ENCODE measurements at places on chromosomes 3 and 15.

DNA sequence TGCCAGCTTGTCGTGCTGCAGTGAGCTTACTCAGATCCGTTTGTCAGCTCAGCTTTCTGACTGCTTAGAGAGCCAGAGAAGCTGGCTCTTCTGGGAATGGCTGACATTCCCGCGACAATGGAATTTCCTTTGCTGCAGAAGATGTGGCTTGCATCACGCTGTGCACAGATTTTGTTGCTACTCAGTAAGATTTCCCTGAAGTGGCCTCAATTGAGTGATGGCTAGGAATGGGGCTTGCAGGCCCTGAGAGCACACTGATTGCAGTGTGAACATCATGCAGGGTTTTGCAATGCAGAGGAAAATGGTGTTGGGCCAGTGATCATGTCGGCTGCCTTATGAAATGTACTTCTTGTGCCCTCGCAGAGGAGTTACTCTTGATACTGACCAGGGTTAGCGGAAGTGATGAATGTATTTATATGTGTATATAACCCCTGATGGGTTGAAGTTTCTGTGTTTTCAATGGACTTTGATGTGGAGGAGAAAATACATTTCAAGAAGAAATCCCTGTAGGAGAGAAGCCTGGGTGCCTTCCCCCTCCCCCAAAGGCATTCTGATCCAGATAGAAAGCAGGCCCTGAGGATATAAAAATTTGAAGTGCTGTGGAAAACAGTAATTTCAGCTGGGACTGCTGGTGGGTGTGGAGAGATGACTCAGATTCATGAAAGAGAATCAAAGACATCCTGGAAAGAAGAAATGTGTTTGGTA, 102.5 kb upstream of the PDZRN3 start:
- DNase-seq, result no peak

GRCh38 chr3:8875836-8876235, 87.4 kb downstream of the RAD18 start:
- DNase-seq, result no peak

DNA sequence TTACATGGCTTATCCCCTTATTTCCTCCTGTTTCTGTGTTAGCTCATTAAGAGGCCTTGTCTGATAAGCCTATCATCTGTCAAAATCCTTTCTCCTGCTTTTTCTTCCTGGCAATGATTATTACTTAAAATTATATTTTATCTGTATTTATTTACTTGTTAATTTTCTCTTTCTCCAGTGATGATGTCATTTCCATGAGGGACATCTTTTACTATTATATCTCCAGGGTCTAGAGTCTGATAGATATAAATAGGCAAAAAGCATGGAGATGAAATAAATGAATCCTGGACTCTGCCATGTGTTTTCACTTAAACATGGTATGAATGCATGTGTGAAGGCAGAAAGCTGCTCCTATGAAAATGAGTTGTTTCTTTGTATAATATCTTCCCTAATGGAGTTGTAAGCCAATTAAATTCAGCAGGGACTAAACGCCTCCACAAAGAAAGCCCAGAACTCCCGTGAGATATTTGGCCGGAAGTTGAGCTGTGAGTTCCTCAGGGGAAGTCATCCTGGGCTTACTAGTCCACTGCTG, 375.2 kb downstream of the TUSC7 start:
- no peak for DNase-seq

DNA sequence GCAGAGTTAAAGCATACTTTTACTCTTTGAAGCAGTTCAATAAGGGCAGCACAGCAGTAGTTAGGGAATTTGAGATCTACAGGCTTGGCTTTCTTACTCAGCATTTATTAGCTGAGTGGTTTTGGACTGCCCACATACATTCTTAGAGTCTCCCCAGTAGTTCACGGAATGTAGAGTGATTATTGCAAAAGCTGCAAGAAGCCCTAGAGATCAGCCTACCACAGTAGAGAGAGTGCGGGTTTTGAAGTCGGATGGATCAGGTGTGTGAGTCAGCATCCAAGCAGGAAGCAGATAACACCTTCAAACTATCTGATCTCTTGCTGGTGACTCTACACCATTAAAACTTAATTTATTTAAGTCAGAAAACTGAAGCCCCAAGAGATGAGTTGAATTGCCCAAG, 171.9 kb downstream of the SYNPR start:
- no peak for DNase-seq

DNA sequence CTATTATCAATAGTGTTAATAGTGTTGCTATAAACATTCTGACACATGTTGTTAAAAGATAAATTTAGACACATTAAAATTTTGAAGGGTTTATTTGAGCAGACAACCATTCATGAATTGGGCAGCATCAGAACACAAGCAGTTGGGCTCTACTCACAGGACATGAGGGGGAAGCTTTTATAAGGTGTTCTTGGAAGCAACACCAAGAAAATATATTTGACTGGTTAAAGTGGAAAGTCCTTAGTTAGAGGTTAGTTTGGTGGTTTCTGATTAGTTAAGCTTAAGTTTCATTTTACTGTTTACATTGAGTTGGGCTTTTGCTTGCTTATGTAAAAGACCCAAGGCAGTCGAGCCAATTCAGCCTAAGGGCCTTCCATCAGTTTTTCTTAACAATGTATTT, 220.7 kb downstream of the CD47 start:
- no peak for DNase-seq

GRCh38 chr3:188207941-188208515, 54.1 kb downstream of the LPP start:
- no peak for DNase-seq

DNA sequence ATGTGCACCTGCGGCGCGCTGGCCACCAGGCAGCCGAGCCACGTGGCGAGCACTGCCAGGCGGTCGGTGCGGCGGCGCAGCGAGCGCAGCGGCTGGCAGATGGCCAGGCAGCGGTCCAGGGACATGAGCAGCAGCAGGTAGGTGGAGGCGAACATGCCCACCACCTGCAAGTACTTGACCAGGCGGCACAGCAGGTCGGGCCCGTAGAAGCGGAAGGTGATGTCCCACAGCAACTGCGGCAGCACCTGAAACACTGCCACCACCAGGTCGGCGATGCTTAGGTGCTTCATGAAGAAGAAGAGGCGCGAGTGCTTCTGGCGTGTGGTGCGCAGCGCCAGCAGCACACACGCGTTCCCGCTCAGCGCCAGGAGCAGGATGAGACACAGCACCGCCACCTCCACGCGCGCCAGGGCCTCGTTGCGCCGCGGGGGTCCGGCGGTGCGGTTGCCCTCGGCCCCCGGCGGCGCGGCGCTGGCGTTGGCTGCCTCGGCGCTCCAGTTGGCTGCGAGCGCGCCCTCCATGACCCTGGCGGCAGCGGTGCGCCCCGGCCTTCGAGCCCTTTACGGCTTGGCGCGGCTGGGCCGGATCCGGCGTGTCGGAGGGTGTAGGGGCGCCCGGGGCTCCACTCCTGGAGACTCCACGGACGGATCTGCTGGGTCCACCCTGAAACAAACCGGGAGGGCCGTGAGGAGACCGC, 1.6 kb downstream of the OXTR start:
- DNase-seq, result peak; percentile 59

DNA sequence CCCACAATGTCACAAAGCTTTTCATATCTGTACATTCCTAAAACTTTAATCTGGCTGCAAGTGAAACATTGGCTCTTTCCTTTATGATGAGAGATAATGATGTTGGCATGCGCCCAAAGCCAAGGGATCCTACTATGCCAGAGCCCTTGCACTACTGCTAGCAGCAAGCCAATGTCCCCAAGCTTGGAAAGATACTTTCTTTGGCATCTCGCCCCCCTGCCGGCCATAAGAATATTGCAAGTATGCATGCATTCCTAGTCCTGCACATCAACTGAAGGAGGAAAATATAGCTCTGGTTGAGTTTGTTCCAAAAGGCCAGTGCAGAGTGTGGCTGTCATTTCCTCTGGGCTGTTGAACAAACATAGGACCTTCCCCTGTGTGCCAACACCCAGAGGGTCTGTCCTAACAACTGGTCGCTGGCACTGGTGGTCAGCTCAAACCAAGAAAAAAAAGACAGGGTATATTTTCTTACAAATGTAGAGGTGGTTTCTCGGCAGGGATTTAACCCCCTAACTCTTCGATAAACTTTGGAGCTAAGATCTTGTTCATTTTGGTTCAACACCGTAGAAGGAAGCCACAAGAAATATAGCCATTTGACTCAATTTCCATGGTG, 120.9 kb upstream of the ZBED2 start:
- no peak for DNase-seq

- DNase-seq, result no peak
These were observed 3.7 kb upstream of the PLXNB1 start for GRCh38 chr3:48433472-48434118.

- DNase-seq, result no peak
These were observed 33.5 kb downstream of the TKT start for GRCh38 chr3:53222183-53222901.

- DNase-seq, result no peak
These were observed 123.9 kb downstream of the FOXB1 start for GRCh38 chr15:60128000-60128376.

- no peak for DNase-seq
These were observed 35.8 kb downstream of the ANAPC13 start for GRCh38 chr3:134449951-134450350.

- DNase-seq, result no peak
These were observed 57.3 kb upstream of the MYRIP start for GRCh38 chr3:39752019-39752637.

GRCh38 chr3:76514836-76515235, 525.1 kb upstream of the ROBO2 start:
- no peak for DNase-seq

- DNase-seq, result no peak
These were observed 53.5 kb downstream of the SLMAP start for GRCh38 chr3:57809609-57809968.

GRCh38 chr3:198032039-198032936, 72.3 kb downstream of the LMLN start:
- no peak for DNase-seq

- DNase-seq, result no peak
These were observed 320.4 kb upstream of the PROK2 start for GRCh38 chr3:72105306-72105705.

- DNase-seq, result no peak
These were observed 383.4 kb downstream of the MECOM start for GRCh38 chr3:169280010-169280585.

GRCh38 chr15:60918234-60918959, 310.7 kb downstream of the RORA start:
- DNase-seq, result no peak

DNA sequence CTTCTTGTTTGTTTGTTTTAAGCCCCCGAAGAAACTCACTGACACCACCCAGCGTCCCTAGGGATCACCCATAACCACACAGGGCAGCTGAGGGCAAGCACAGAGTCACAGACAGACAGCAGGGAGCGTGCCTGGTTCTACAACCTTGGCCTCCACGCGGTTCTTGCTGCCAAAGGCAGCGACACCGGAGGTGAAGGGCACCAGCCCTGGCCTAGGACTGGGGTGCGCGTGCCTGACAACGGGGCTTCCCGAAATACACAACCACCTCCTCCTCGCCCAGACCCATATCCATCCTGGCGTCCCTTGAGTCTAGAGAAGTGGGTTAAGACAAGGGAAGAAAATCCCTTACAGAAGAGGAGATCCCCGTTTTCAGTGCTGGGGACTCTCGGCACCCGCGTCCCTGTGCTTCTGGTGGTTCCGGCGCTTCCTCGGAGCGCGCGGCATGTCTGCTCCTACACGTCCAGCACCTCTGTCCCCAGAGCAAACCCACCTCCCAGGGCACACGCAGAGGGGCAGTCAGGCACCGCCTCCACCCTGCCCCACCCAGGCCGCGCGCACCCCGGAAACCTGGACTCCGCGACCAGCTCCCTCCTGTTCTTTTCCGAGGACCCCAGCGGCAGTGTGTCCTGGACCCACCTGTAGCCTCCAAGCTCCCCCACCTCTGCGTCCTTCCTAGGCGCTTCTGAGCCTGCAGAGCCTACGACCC, 911 bp downstream of the RFTN1 start:
- peak; percentile 84 for DNase-seq

- no peak for DNase-seq
These were observed 38.8 kb upstream of the SMAD3 start for GRCh38 chr15:67026610-67026967.

- DNase-seq, result peak; percentile 99
These were observed 1.5 kb upstream of the FAM131A start for GRCh38 chr3:184335661-184336546.

DNA sequence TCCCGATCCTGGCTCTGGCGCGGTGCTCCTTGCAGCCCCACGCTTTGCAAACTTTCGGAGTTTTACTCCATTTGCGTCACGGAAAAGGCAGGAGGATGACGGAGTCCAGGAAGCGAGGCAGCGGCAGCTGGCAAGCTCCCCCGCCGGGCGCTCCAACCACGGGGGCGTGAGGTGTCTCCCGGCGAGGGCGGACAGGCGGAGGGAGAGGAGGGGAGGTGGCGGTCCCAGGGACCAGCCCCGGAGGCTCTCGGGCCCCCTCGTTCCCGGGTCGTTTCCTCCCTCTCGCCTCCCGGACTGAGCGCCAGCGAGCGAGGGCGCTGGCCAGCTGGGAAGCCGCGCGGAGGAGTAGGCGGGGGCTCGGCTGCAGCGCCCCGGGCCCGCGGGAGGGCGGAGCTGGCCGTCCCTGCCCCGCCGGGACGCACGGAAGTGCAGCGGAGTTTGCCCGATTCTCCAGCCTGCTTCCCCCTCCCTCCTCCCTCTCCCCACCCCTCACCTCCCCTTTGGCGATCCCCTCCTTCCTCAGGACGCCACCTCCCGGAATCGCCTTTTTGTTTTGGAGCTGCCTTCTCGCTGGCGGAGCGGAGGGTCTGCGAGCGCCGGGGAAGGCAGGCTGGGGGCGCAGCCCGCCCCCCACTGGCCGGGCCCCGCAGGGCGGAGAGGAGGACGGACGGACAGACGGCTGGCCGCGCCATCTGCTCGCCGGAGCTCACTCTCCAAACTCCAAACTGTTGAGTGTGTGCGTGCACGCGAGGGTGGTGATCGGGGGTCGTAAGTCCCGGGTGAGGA, at the start of gene SNX33:
SNX33 (plus strand) TSS at position 543 of the 786 bp plus-strand sequence. CDS start 1,191 bp downstream, outside the sequence.
- DNase-seq, result peak; percentile 80

GRCh38 chr3:169091196-169091823, 572.2 kb downstream of the MECOM start:
- DNase-seq, result no peak

DNA sequence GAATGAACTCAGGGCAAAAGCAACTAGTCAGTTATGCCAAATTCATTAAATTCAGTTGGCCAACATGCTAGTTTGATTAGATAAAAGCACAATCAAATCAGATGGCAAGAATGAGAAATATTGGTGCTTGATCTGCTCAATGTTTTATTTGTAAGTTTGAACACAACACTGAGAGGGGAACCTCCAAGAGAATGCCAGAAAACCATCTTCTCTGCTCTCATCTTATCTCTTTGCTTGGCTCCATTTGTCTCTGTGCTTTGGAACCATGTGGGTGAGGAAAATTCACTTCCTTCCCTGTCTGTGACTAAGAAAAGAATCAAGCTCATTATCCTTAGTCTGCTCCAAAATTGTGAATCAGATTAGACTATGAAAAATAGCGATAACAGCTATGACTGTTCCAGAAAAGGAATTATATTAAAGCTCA, 43.6 kb upstream of the DCBLD2 start:
- DNase-seq, result no peak

GRCh38 chr3:45574067-45574494, 20.5 kb upstream of the LIMD1 start:
- no peak for DNase-seq

GRCh38 chr3:72907131-72907711, 19.4 kb downstream of the GXYLT2 start:
- DNase-seq, result no peak

- no peak for DNase-seq
These were observed 21.2 kb downstream of the CMTM7 start for GRCh38 chr3:32412887-32413286.

- DNase-seq, result no peak
These were observed 2.4 kb upstream of the MAGI1 start for GRCh38 chr3:66041116-66041515.

- no peak for DNase-seq
These were observed 260.5 kb downstream of the C3orf38 start for GRCh38 chr3:88410259-88410658.

- DNase-seq, result no peak
These were observed 8.9 kb downstream of the MCM2 start for GRCh38 chr3:127606981-127607595.
